Left hindlimb (tissue), 1 donor: ENCODE measurements at places on chromosomes 1 and 21.

DNA sequence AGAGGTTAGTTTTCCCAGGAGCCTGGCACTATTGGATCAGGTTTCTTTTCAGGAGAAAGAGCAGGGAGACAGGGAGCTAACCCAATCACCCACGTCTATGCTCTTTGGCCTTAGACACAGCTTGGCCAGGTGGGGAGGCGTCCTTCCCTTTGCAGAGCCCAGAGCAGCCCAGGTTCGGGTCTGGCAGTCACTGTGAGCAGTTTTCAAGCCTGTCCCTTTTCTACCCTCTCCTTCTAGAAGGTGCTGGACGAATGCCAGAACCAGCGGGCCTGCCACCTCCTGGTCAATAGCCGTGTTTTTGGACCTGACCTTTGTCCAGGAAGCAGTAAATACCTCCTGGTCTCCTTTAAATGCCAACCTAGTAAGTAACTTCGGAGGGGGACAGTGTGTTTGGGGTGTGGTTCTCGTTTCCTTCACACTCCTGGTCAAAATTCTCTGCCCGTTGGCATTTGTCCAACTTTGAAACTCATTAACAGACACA lies 44.9 kb downstream of the EVA1C start:
- DNase-seq: no peak

- DNase-seq: no peak
These were observed 1165.1 kb upstream of the ADGRL4 start for GRCh38 chr1:80171631-80172030.

DNA sequence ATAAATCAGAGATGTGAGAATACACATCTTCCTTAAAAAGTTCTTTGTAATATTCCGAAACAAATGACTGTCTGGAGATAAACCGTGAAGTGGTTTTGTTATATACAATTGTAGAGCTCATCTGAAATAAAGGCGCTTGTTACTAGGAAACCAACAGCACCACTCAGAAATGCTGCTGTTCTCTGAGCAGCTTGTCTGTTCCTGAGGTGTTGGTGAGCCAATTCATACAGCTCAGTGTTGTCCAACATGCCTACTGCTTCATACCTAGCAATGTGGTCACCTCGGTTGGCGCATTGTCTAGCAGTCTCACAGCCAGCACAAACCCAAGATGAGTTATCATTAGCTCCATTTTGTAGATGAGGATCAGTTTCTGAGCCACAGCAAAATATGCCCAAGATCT lies 44.4 kb downstream of the GFI1 start:
- no peak for DNase-seq

- no peak for DNase-seq
These were observed 1.1 kb downstream of the DENND2D start for GRCh38 chr1:111199329-111199728.

GRCh38 chr1:222552882-222553281 lies 5.0 kb upstream of the HHIPL2 start:
- no peak for DNase-seq

GRCh38 chr1:165369255-165369848 lies 12.8 kb upstream of the LMX1A start:
- DNase-seq: peak; percentile 57

- peak; percentile 43 for DNase-seq
These were observed 293.1 kb downstream of the LMX1A start for GRCh38 chr1:165063181-165063965.

DNA sequence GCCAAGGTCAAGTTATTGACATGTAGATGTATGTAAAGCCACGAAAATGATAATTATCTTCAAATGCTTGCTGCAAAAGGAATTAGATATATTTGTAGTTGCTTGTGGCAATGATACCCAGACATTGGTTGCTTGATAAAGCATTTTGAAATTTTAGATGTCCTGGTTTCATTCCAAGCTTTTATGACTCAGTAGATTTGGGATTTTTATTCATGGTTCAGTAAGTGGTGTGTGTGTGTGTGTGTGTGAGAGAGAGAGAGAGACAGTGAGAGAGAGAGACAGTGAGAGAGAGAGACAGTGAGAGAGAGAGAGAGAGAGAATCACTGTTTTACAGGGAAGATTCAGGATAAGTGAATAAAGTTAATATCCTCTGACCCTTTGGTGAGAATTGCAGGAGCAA lies 498.2 kb upstream of the C1orf87 start:
- DNase-seq: no peak

- peak; percentile 41 for DNase-seq
These were observed 143.7 kb downstream of the KCNT2 start for GRCh38 chr1:196464480-196464941.

DNA sequence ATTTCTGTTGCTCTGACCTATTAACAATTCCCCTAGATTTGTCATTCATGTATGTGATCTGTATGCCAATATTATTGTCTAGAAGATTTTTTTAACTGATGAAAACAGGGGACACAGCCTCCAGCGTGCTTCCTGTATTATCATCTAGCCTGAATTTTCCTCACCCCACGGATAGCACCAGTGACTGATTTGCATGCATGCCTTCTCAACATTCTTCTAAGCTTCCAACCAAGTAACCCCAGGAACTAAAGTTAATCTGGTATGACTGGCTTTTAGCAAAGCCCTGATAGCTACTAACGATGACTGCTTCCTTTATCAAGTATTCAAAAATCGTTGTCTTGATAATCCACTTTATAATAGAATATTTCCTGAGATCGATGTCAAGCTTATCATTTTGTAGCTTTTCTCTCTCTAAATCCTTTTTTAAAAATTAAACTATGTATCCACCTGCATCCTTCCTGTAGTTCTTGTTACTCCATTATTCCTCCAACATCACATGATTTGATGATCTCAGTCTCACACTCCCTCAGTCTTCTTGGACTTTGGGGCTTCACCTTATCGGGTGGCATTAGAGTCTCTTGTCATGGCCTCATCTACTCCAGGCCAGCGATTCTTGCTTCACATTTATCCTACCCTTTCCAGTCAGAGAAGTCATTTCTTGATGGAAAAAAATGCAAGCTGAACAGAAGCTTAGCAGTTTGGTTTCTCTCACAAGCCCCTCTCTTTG lies 19.0 kb downstream of the BCAR3 start:
- DNase-seq: no peak

- DNase-seq: no peak
These were observed 5.8 kb upstream of the RAP1GAP start for GRCh38 chr1:21674957-21675356.

DNA sequence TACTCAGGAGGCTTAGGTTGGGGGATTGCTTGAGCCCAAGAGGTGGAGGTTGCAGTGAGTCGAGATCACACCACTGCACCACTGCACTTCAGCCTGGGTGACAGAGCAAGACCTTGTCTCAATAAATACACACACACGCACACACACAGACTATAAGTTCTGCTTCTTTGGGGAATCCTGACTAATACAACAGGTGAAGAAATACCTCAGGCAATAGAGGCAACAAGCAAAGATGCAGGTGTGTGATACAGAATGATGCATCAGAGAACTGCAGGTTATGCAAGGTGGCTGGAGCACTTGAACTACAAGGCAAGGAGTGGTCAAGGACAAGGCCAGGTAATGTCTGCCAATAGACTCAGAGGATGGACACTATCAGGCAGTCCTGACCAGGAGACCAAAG lies 117.6 kb upstream of the ZNF678 start:
- no peak for DNase-seq

DNA sequence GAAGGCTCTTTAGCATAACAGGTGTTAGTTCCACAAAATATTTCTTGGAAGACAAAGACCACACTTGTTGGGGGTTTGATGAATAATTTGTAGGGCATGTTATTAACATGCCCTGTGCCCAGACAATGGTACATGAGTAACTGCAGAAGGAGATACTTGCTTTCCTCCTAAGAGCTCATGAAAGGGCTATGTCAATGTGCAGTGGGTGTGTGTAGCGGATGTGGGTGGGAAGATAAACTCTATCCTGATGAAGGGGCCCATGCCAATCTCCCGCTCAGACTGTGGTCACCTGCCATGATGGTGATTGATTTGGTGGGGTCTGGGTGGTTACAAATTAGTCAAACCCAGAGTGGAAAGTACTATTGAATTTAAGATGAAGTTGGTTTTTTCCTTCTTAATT lies 69.8 kb upstream of the DNAH14 start:
- no peak for DNase-seq

DNA sequence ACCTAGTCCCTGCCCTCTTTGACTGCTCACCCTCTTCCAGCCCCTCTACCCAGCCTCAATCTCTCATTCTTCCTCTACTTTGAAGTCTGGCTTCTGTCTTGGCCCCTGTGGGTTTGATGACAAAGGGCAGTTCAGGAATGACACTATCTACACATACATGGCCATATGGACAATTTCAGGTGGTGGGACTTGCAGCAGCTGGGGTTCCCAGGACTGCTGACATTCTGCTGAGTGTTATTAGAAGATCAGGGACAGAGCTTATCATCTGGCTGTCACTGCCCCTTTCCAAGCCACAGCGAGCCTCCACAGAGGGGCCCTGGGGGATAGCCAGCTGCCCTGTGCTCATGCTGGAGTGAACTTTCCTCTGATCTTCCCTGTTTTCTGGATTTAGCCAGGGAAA lies 97.4 kb upstream of the IPO9 start:
- DNase-seq: no peak

DNA sequence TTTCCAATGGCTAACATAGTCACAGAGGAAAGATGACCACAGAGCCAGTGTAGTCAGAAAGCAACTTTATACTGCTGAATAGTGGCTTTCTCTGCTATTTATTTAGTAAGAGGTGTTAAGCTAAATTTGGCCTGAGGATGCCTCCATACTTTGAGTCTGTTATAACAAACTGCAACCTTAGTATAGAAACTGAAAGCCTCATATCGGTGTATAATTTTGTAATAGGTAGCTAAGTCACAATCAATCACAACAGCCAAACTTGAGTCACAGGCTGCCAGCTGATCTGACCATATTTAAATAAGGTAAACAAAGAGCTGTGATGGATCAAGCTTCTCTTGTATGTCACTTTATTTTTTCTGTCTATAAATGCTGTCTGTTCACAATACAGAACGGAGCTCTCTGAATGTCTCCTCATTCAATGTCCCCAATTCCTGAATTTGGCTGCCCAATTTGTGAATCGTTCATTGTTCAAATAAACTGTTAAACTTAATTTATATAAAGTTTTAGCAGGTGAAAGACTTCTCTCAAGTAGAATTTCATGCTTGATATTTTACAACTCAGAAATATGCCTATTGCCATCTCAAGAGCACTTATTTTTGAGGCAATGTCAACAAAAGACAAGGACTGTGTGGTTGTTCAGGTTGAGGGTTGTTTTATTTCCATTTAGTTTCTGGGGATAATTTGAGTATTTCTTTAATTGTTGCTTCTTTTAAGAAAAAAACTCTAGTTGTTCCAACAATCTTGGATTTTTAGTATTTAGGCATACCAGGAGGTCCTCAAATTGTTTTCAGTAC lies 339.7 kb upstream of the B3GALT2 start:
- no peak for DNase-seq

DNA sequence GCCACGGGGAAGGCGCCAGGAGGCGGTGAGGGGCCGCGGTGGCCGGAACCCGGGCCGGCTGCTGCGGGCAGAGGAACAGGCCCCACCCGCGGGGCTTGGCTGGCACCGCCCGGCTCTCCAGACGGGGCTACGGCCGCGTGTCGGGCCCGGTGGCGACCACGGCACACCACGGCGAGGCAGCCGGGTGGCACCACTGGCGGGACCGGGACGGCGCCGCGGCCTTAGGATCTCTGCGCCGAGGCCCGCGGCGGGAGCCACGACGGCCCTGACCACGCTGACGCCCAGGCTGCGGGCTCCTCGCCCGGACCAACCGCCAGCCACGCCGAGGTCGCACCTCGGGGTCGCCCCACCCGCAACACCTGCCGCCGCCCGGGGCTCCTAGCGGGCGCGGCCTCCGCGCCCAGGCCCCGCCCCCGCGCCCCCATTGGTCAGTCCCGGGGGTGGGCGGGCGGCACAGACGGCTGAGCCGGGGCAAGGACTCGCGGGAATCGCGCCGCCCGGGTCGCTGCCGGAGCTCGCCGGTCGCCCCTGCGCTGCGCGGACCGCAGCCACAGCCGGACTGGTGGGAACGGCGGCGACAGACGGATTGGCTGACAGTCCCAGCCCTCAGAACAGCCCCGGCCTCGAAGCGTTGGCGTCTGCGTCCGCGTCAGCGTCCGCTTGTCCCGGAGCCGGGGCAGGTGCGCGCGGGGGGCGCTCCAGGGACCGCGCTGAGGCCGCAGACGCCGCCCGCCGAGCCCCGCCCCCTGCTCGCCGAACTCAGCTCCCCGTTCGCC lies at the start of gene BMP8A:
Gene BMP8A (plus strand): TSS at position 491 of the 776 bp plus-strand sequence. CDS start 356 bp downstream, outside the sequence.
- peak; percentile 59 for DNase-seq
